Stimulated activated CD8-positive, alpha-beta memory T cell treated with anti-CD3 and anti-CD28 coated beads, Interleukin-4, amount 100 ng/mL, for 24 hours (primary cell): ENCODE measurements at places on chromosomes 4 and X.
A peak's percentile ranks its signal among the peaks of the same experiment; 100 is the strongest.

- DNase-seq, result no peak
Measured at GRCh38 chr4:14076776-14077175, 449.3 kb upstream of the BOD1L1 start.

GRCh38 chrX:136546371-136546781 lies 14.4 kb downstream of the VGLL1 start:
- no peak for DNase-seq

DNA sequence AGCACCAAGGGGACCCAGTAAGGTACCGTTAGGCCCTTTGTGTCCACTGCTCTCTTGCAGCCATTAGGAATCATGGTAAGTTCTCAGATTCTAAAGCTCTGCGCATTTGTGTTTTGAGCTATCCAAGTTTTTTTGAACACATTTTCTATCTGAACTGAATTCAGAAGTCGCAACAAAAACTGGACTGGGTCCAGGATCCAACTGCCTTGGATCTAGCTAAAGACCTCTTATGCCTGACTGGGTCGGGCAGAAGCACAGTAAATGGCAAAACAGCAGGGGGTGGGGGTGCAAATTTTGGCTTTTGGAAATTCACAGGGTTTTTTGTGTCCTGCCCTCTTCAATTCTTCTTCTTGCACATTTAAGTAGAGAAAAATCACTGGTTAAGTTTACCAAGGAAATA lies 30.0 kb downstream of the RCHY1 start:
- no peak for DNase-seq

GRCh38 chr4:3766036-3766784 lies at the start of gene ADRA2C:
Gene ADRA2C (plus strand): TSS chr4:3766385. CDS start chr4:3766607, 222 bp downstream.
- no peak for DNase-seq

DNA sequence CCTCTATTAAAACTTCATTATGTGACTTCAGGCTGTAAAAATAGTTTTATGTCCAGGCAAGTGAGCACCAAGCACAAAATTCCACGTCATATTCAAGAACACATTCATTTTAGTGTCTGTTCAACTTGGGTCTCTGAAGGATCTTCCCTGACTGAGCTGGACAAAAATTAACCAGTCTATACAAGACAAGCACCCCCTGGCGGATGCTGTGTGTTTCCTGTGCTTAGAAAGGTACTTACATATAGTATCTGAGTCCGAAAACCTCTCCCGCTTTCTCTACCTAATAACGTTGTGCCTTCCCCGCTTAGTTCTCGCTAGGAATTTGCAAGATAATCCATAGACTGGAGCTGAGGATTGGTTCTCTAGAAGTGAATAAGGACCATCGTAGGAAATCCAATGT lies 2214.5 kb upstream of the TENM3 start:
- DNase-seq, result no peak

DNA sequence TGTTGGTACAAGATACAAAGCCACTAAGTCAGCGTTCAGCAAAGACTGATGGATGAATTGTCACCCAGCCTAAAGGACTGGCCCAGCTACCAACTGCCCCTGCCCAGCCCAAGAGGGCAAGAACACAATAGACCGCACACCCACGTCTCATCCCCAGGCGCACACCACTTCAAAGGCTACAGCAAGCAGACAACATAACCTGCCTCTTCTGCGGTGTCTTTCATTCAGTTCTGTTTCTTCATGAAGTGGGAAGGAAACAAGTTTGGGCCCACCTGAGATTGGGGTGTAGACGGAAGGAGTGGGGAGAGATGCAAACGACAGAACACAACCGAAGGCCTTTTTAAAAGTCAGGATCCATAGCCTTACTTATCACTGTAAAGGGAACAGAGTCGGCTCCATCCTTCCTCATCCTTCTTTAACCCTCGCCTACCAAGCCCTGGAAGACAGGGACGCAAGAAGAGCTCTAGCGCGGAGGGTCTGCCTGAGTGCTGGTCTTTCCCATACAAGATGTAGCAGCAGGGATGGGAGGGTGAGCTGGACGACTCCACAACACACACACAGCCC lies 691 bp downstream of the SCARB2 start:
- peak; percentile 5 for DNase-seq

DNA sequence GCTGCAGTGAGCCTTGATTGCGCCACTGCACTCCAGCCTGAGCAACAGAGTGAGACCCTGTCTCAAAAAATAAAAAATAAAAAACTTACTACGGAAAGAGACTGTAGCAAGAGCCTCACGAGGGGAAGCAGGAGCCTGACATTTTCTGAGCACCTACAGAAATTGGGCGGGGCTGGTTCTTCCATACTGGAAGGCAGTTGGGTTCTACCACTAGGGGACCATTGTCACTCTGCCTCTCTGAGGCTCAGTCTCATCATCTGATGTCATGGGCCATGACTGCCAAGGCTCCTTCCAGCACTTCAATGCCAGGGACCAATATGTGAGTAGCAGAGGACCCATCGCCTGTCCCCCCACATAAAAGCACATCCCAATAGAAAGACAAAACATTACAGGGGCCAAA lies 8.2 kb downstream of the SH3KBP1 start:
- no peak for DNase-seq

DNA sequence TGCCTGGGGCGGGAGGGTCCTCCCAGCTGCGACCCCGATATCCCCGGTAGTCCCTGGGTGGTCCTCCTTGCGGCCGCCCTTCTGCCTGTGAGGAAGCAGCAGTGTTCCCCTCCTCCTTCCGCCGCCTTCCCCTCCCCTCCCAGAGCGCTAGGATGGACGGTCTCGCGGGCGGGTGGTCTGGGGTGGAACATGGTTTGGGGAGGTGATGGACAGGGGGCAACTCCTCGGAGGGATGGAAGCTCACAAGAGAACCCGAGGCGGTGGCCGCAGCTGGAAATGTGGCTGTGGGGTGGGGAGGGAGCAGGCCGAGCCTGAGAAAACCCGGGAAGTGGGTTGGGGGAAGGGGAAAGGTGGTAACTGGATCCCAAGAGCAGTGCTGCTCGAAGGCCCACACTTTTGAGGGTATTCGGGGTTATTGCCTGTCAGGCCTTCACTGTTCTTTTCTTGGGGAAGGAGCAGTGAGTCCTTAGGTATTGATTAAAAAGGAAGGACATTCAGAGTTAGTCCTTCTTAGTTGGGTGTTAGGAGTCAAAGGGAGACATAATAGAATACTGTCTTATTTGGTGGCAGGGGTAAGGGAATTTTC lies 581 bp downstream of the UBE2K start:
- no peak for DNase-seq

GRCh38 chr4:109432203-109432602 lies 1.4 kb upstream of the SEC24B start:
- DNase-seq, result no peak

GRCh38 chrX:13702111-13702789 lies 13.3 kb downstream of the RAB9A start:
- DNase-seq, result no peak

DNA sequence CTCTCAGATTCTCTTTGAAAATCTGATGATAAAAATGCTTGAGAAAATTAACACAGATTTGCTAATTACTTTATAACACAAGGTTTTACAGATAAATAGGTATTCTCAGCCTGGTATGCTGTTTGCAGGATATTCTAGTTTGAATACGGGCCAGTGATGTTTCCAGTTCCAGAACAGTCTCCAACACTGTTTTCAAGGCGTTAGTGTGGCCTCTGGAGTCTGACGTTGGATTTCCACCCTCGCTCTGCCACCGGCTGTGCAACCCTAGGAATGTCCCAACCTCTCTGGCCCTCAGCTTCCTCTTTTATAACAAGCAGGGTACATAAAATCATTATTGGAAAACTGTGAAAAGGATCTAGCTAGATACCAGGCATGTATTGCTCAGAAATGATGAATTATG lies 23.8 kb upstream of the CYP4V2 start:
- no peak for DNase-seq

DNA sequence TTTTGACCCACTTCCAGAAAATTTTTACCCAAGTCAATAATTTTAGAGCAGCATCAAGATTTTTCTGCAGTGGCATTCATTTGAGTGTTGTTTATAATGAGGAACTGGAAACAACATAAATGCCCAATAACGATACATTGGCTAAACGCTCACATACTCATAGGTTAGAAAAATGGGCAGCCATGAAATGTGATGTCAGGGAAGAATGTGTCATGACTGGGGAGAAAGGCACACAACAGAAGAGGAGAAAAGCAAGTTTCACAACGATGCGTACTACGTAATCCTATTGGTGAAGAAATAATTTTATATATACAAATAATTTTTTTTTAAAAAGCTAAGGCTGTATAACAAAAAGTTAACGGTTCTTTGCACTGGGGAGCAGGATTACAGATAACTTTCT lies 33.6 kb upstream of the MAP3K15 start:
- no peak for DNase-seq

- DNase-seq, result no peak
Measured at GRCh38 chrX:45903781-45904201, 641.4 kb downstream of the ZNF674 start.

GRCh38 chr4:6909970-6910339 lies 329 bp downstream of the TBC1D14 start:
- no peak for DNase-seq

DNA sequence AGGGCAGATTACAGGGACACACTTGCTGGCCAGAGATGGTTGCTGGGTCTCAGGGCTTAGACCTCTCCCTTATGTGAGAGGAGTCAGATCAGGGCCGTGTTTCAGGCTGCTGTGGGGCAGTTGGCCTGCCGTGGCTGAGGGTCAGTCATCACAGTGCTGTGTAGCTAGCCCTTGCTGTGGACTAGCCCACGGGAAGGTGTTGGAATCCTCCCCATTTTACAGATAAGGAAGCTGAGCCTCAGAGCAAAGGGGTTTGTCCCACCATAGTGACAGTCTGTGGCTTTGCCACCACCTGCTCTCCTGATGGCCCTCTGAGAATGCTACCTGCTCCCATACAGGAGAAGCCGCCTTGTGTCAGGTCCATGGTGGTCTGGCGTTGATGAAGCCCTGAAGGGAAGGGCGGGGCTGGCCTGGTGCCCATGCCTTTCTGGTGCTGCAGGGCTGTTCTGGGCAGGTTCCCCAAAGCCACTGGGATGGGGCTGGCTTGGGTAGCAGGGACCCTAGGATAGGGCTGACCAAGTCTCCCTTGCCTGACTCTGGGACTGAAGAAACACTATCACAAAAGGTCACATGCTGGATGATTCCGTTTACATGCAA lies 2.4 kb upstream of the FAM53A start:
- no peak for DNase-seq

GRCh38 chrX:129493643-129494042 lies 29.6 kb downstream of the SMARCA1 start:
- no peak for DNase-seq
